ENCODE measurements at places on chromosomes 1 and 21.

DNA sequence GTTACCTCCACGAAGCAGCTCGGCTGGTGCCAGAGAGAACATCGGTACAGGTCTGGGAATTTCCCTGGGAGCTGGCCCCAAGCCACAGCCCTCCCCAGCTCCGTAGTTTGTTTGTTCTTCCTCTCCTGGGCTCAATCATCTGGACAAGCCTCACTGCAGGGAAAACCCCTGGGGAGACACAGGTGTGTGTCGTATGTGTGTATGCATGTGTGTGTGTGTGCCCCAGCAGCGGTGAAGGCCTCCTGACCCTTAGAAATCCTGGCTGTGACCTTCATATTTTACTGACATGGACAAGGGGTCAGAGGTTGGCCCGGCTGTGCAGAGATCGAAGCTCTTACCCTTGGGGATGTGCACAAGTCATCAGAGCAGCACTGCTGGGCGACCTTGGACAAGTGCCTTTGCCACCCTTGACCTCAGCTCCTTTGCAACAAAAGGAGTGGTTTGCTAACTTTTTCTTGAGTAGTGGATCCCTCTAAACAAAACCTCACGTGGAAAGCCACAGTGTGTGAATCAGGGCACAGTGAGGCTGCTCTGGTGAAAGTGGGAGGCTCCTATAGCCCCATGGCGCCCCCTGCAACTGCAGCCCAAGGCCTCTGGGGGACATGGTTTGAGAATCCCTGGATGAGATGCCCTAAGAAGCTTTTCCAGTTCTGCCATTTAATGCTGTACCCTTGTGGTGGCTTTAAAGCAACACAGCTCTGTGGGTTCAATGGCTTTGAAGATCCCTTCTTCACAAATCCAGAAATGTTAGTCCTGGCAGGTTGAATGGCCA is 12.3 kb upstream of the IL22RA1 start:
- no peak for DNase-seq

- no peak for DNase-seq
Observed at GRCh38 chr1:173688300-173688699, 18.6 kb upstream of the ANKRD45 start.

GRCh38 chr1:225820522-225821120 is 10.7 kb downstream of the EPHX1 start:
- DNase-seq, result no peak

DNA sequence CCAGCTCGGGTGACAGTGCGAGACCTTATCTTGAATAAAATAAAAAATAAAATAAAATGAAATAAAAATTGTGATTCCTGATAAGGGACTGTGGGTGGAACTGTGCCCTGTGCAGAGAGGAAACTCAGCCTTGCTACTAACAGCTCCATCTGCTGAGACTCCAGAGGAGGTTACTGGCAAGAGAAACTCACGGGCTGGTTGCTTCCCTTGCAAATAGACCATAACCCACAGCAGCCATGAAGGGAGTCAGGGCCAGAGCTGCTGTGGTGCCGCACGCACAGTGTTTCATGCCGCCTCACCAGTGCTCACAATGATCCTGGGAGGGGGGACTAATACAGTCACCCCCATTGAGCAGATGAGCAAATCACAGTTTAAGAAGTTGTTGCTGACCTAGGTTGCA is 13.7 kb downstream of the ZBTB17 start:
- DNase-seq, result no peak

DNA sequence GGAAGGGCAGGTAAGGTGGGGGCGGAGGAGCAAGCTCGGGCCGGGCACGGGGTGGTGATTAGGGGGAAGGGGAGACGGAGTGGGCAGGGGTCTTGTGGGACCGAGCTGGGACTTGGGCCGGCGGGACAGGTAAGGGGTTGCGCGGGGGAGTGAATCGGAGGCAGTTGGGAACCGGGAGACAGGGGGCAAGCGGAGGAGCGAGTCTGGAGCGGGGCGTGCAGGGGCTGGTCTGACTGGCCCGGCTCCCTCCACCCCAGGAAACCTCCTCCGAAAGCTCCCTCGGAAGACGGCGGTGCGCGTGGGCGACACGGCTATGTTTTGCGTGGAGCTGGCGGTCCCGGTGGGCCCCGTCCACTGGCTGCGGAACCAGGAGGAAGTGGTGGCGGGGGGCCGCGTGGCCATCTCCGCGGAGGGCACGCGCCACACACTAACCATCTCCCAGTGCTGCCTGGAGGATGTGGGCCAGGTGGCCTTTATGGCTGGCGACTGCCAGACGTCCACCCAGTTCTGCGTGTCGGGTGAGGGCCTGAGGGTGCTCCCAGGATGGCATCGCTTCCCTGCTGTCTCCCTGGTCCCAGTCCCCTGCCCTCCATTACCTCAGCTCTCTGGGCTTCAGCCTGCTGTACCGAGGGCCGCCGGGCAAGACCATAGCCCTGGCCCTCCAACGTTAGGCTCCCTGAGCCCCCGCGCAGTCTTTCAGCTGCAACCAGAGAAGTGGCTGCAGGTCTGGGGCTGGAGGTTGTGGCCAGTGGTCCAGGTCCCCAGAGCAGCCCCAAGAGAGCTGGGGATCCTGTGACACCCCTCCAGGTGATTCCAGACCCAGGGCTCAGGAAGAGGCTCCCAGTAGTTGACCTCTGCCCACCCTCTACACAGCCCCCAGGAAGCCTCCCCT is 6.3 kb downstream of the OBSCN start:
- no peak for DNase-seq

GRCh38 chr1:57860931-57861565 is 437.2 kb upstream of the DAB1 start:
- DNase-seq, result no peak

DNA sequence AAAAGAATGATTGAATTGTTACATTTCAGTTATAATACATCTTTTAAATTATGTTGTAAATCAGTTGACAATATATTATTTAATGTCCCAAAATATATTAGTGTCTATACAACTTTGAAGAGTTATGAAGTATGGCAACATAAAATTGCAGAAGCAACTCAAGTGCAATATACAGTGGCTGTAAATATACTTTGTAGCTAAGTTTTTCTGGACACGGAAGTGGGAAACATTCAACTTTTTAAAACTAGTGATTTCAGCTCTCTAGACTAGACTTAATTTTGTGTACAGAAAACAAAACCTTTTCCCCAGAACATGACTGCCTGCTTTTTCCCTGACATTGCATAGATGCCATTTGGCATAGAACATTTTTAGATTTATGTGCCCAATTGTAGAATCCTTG is 29.5 kb upstream of the ABCG1 start:
- DNase-seq, result no peak

DNA sequence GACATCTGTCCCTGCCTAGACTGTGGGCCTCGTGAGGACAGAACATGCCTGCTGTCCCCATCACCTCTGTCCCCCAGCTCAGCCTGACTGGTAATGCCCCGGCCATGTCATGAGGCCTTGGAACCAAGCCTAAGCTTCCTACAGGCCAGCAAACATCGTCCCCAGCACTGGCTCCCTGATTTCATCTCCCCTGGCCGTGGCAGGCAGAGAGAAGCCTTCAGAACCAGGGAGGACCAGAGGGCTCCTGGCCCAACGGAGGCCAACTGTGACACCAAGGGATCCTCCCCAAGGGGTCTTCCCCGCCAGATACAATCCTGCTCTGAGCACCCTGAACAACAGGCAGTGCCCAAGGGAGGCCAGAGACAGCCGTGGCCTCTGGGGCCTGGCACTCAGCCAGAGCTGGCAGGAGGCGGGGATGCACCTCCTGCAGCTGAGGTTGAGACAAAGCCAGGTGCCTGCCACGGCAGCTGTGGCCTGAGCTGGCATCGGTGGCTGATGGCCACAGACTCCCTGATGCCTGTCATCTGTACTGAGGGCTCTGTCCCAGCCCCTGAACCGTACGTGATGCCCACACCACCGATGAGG is 9.9 kb upstream of the NPHP4 start:
- DNase-seq, result no peak

DNA sequence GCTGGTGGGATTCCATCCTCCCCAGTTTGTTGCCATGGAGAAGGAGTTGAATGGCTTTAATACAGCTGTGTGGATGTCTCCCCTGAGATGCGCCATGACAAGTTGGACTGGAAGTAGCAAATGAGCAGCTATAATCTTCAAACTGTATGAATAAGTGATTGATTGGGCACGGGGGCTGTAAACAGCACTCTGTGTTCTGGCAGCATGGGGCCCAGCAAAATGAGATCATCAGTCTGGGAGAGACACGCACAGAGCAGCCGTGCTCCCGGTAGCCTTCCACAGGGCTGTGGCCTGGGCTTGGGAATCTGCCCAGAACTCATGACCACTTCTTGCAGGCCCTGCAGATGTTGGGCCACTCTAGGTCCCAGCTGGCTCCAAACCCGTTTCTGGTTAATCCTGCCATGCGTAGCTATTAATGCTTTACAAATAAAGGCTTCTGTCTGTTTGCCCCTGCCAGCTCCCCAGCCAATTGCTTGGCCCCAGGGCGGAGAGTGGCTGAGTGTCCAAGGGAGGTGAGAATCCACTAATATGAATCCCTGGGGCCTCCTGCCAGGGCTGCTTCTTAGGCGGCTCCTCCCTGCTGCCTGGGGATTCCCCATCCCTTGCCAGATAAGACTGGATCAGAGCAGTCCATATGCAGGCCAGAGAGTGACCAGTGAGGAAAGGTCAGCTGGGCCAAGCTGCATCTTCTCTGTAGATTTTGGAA is 642.9 kb downstream of the AJAP1 start:
- no peak for DNase-seq

Data from fibroblast of skin of left quadriceps (primary cell).